ENCODE measurements at places on chromosomes 7 and 10.
A peak's percentile ranks its signal among the peaks of the same experiment; 100 is the strongest.

DNA sequence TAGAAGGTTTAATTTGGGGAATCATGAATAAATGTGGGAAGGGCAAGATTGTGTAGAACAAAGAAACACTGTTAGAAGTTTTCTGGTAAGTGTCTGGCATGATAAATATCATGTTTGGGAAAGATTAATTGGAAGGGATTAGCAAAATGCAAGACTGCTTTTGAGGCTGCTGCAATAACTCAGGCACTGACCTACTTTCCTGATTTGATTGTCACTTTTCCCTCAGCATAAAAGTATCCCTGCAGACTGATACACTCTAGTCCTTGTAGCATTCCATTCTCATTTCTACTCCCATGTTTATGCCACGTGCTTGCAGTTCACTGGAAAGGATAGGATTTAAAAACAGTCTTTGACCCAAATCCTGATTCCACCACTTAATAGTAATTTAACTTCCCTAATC, 303.3 kb upstream of the SEMA3A start:
- no peak for DNase-seq

GRCh38 chr7:75963381-75963995, 30.9 kb downstream of the TMEM120A start:
- DNase-seq: no peak

GRCh38 chr10:12710594-12711349, 290.7 kb downstream of the CCDC3 start:
- DNase-seq: peak; percentile 54

DNA sequence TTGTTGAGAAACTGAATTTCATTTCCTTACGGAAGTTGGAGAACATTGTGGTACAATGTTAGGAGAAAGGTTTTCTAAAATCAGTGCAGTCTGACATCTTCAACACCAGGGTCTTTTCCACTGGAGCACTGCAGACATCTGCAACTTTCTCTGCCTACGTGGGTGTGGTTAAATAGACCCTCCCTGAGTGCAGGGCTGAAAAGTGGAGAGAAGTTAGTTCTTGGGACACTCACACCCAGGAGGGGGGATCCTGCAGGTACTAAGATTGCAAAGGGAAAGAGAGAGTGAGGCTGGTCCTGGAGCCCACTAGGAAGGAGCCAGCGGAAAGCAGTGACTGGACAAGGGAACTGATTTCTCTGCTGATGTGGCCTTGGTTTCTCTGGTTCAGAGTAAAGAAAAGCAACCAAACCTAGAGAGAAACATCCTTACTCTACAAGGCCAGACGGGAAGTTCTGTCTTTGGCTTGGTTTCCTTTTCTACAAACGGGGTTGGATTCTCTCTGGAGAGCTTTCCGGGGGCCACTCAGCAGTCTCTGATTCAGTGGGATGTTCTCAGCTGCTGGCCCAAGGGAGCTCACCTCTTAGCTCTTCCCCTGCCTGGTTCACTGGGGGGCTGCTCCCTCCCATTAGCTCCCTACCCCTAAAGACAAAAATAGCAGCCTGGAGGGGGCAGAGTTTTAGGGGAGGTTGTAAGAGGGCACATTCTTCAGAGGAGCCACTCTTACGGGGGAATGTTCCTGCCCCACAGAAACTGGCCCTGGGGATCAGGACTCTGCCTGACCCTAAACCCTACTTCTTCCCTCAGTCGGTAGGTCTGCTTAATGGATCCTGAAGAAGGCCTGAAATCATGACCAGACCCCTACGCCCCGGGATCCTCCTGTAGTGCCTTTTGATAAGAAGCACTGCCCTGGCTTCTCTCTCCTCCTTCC, 2.7 kb downstream of the UPP1 start:
- no peak for DNase-seq

- DNase-seq: no peak
These were observed 447.8 kb upstream of the FZD8 start for GRCh38 chr10:36089790-36090440.

DNA sequence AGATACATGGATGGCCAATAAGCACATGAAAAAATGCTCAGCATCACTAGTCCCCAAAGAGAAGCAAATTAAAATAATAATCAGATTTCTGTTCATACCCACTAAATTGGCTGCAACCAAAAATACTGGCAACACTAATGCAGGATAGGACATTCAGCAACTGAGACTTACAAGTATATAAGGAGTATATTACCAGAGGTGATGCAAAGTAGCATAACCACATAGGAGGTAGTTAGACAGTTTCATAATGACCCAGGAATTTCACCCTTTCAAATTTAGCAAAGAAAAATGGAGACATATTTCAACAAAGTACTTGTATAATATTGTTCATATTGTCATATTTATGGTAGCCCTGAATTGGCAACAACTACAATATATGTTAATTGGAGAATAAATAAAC, 727.8 kb downstream of the GRID1 start:
- no peak for DNase-seq

- DNase-seq: no peak
These were observed 30.4 kb upstream of the DAGLB start for GRCh38 chr7:6478186-6478585.
